Renal cortical epithelial cell (primary cell): ENCODE measurements at places on chromosomes 2 and 18. TPM values are rescaled to one million over a fixed set of nuclear protein-coding genes. Genes with fewer than 3 reads are reported as not detected.

- DNase-seq: peak; percentile 29
Measured at GRCh38 chr2:12861344-12861930, 144.7 kb downstream of the TRIB2 start.

- DNase-seq: no peak
Measured at GRCh38 chr2:190119923-190120590, 57.5 kb upstream of the MSTN start.

GRCh38 chr2:33785201-33786106 is 186.4 kb upstream of the FAM98A start:
- DNase-seq: peak; percentile 14

The MC2R gene
- total RNA-seq: not detected in 2 replicates

The TMEM37 gene
- 0.69 and 11.4 TPM in 2 replicates for total RNA-seq

The DES gene
- total RNA-seq: 0.30 and 0.69 TPM in 2 replicates

- DNase-seq: no peak
Measured at GRCh38 chr18:62744076-62744968, 29.0 kb downstream of the PHLPP1 start.

The SMYD5 gene
- 21.2 and 25.2 TPM in 2 replicates for total RNA-seq

DNA sequence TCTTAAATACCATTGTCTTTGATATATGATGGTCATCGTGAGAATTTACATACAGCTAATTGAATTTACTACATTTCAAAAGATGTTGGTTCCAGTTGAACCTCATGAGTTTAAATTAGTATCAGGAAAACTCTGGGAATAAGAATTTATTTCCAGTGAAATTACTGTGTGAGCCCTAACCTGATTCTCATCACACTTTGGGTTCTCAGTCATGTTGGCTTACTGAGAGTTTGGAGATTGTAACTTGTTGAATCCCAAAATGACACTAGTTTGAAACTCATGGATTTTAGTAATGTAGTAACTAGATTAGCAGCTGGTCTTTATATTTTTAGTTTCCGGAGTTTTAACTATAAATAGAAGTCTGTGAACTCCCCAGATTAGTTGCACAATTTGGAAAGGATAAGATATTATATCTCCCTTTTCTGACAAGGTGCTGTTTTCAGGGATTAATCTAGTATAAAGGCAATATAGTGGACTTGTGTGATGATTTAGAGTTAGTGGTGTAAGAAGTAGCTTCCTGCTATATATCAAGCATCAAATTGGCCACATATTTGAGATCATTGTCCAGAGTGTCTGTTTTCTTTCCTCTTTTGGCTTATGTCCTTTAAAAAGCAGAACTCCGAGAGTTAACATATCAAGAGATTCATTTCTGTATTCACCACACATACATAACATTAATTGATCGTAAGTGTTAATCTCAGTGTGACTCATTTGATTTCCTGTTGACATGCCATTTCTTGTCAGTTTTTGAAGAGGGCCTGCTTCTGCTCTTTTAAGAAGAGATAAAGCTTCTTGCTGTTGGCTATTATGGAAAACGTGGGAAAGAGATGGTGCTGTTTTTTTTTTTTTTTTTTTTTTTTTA is 15.7 kb downstream of the NDUFV2 start:
- DNase-seq: no peak

The RTP5 gene
- not detected in 2 replicates for total RNA-seq

The POTEJ gene
- not detected in 2 replicates for total RNA-seq

The ATP5MC3 gene
- total RNA-seq: 112 and 142 TPM in 2 replicates

The ACTR1B gene
- 75.3 and 89.3 TPM in 2 replicates for total RNA-seq

- DNase-seq: peak; percentile 61
Measured at GRCh38 chr2:98483257-98483861, 38.7 kb downstream of the INPP4A start.

- no peak for DNase-seq
Measured at GRCh38 chr18:58819051-58819450, 45.6 kb upstream of the ZNF532 start.

- DNase-seq: no peak
Measured at GRCh38 chr2:172861098-172861497, 125.5 kb downstream of the RAPGEF4 start.

The HOXD10 gene
- 3.3 and 33.5 TPM in 2 replicates for total RNA-seq

The C1QL2 gene
- not detected in 2 replicates for total RNA-seq

DNA sequence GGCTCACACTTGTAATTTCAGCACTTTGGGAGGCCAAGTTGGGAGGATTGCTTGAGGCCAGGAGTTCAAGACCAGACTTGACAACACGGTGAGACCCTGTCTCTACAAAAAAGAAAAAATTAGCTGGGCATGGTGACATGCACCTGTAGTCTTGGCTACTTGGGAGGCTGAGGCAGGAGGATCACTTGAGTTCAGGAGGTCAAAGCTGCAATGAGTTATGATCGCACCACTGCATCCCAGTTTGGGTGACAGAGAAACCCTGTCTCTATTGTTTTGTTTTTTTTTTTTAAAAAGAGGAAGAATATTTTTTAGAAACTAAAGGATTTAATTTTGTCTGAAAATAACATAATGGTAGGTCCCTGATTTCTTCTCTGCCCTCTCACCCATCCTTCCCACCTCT is 79.4 kb upstream of the TMEM200C start:
- DNase-seq: no peak

DNA sequence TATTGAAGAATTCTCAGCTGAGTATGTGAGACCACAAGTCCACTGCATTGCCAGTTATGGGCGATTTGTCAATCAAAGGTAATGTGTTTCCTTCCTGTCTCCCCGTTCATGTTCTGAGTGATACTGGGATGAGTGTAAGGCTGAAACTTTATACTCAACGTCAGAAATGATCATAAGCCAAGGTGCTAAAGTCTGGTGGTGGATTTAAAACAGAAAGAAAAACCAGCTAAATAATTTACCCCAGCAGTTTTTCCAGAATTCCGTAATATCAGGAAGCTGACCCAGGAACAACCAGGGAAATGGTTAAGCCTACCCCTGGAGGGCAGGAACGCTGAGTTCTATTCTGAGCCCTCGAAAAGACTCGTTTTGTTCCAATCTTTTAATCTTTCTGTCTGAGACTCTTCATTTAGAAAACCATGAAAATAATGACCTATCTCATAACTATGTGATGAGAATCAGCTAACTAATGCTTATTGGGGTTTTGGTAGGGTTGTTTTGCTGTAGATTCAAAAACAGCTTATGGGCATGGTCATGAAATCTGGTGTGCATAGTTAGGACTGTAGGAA is 149.6 kb downstream of the LAMA3 start:
- peak; percentile 73 for DNase-seq

- DNase-seq: no peak
Measured at GRCh38 chr2:62727876-62728566, 22.5 kb downstream of the EHBP1 start.

The LGALSL gene
- total RNA-seq: 4.6 and 16.0 TPM in 2 replicates

The LPIN1 gene
- 33.8 and 39.9 TPM in 2 replicates for total RNA-seq
